ENCODE measurements at places on chromosomes 3 and 15.

GRCh38 chr3:39103324-39103693 is 4.1 kb downstream of the GORASP1 start:
- DNase-seq = peak; percentile 64

- no peak for DNase-seq
Measured at GRCh38 chr3:69248436-69248835, 126.0 kb upstream of the LMOD3 start.

GRCh38 chr15:39786447-39787056 is 3.9 kb upstream of the FSIP1 start:
- DNase-seq = no peak

DNA sequence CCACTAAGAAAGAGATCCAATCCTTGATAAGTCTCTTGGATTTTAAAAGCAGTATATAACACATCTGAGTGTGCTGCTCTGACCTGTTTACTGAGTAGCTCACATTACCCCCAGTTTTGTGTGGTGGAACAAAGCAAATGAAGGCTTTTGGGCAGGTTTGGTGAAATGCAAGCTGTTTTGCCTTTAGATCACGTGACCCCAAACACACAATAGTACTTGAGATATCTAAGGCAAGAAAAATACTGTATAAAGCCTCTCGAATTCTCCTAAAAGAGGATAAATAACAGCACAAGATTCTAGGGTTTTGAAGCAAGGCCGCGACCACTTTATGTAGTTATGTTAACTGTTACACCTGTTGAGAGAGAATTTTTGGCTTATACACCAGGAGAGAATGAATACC is 49.3 kb upstream of the TRIM42 start:
- no peak for DNase-seq

DNA sequence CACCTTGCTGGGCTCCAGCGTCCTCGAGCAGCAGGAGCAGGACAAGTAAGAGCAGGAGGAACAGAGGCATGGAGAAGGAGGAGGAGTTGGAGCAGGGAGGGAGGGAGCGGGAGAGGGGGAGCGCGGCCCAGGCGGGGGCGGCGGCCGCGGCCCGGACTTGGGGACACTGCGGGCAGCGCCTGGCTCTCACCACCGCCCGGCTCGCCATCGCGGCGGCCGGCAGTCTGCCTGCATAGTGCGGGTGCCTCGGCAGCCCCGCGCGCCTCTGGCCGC is 440 bp downstream of the DCBLD2 start:
- DNase-seq = no peak

DNA sequence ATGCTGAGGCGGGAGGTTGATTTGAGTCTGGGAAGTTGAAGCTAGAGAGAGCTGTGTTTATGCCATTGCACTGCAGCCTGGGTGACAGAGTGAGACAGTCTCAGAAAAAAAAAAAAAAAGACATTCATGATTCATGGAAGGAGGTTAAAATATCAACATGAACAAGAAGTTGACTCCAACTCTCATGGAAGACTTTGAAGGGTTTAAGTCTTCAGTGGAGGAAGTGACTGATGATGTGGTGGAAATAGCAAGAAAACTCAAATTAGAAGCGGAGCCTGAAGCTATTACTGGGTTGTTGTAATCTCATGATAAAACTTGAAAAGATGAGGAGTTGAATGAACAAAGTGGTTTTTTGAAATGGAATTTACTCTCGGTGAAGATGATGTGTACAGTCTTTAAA is 491.8 kb downstream of the SQOR start:
- DNase-seq = no peak

DNA sequence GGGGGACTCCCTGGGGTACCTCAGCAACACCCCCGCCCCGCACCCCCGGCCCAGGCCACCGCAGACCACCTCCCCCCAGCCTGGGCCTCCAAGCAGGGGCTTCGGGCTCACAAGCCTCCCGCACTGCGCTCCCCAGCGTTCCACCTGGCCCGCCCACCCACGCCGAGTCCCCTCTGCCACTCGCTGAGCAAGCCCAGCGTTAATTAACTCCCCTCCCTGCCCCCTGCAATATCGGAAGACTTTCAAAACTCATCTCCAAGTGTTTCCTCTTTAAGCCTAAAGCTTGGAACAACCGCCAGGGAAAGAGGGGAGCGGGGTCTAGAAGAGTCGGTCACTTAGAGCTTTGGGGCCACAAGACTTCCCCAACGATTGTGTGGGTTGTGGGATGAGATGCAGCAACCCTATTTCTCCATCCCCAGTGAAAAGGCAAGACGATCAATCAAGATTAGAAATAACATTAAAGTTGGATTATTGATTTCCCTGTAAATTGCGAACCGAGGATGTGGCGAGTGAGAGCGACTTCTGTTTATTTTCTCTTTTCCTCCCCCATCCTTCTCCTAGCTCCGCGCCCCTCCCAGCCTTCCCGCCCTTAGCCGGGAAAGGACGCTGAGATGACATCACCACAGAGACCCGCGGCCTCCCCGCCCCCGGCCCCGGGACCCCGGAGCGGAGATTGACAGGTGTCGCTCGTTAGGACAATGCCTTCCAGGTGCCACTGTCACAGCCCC is 30.2 kb downstream of the NR2F2 start:
- no peak for DNase-seq

- peak; percentile 95 for DNase-seq
Measured at GRCh38 chr3:169668957-169669741, 5.6 kb upstream of the MECOM start.

DNA sequence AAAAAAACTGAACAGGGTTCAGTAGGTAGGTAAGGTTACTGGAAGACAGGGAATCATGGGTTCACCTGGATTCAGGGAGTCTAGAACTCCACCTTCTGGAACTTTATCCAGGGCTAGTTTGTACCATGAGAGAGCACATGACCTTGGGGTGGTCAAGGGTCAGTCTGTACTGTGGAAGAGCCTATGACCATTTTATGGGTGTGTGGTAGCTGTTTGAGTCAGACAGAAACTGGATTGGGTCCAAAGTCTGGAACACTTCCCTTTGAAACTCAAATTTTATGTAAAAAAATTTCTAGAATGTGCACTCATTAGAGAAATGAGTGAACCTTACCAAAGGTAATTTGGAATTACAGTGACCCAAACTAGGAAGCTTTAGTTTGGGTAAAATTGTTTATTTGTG is 486.0 kb upstream of the AGTR1 start:
- DNase-seq = no peak

DNA sequence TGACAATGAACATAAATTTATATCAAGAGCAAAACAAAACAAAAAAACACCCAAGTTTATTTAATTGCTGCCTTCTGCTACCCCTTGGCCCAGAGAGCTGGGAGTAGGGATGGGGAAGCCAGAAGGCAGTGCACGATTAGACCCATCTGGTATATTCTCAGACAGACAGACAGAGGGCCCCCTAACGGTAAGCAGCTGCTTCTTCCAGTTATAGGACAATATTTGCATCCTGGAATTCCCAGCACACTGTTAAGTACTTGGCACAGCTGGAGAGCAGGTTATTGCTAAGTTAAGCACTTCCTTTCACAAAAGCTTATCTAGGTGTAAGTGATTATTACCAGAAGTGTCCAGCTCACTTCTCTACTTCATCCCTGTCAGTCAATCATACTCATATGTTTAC is 39.3 kb downstream of the C2CD4B start:
- no peak for DNase-seq
